ENCODE measurements at places on chromosomes 16 and 17.
A peak's percentile ranks its signal among the peaks of the same experiment; 100 is the strongest.

DNA sequence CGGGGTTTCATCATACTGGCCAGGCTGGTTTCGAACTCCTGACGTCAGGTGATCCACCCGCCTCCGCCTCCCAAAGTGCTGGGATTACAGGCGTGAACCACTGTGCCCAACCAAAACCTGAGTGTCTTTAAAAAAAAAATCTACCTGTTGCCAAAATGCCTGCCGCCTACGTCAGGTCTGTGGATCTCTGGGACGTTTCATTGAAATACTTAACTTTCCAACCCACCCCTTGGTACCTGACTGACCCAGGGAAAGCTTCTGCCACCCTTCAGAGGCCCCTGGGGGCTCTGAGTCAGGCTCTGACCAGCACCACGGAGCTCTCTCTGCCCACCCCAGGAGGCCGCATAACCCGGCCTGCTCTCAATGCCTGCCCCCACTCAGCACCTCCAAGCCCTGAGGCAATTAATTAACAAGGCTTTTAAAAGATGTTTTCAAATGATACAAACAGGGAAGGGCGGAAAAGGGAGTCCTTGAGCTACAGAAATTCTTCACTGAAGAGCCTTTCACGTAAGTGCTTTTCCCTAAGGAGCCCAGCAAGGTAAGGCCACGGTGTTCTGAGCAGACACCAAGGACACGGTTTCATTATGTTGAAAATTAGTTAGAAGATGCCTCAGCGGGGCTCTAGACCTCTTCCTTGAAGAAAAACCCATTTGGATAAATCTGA, 29.3 kb upstream of the GSG1L start:
- no peak for DNase-seq

GRCh38 chr16:14013145-14013570, 58.0 kb upstream of the MRTFB start:
- no peak for DNase-seq

- DNase-seq = peak; percentile 27
These were observed 22.2 kb downstream of the TRPV3 start for GRCh38 chr17:3535253-3535995.

GRCh38 chr17:41015454-41015853, 6.5 kb upstream of the KRTAP3-1 start:
- no peak for DNase-seq

- no peak for DNase-seq
These were observed 80.2 kb upstream of the DOC2B start for GRCh38 chr17:261635-262034.

GRCh38 chr17:8409966-8410882, 12.6 kb upstream of the RNF222 start:
- peak; percentile 65 for DNase-seq

DNA sequence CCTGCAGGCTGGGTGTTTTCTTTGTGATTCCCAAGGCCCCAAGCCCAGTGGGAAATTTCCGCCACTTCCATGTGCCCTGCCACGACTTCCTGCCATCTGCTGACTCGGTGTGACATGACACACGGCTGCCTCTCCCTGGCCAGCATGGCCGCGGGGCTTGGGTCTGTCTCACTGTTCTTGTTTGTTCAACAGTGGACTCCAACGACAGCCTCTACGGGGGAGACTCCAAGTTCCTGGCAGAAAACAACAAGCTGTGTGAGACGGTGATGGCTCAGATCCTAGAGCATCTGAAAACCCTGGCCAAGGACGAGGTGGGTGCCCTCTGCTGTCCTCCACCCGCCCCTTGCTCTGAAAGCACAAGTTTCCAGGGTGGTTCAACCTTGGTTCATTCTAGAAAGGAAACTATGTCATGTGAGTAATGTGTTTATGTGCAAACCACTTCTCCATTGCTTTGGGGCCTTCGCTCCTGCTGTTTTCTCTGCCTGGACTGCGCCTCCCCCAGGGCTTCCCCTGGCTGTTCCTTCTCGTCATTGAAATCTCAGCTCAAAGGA, 26.8 kb downstream of the KNOP1 start:
- DNase-seq = no peak
